ENCODE measurements at places on chromosomes 5 and 9. TPM values are rescaled to one million over a fixed set of nuclear protein-coding genes. Genes with fewer than 3 reads are reported as not detected.

- DNase-seq, result peak; percentile 75
Observed at GRCh38 chr5:36944607-36945225, 68.1 kb downstream of the NIPBL start.

DNA sequence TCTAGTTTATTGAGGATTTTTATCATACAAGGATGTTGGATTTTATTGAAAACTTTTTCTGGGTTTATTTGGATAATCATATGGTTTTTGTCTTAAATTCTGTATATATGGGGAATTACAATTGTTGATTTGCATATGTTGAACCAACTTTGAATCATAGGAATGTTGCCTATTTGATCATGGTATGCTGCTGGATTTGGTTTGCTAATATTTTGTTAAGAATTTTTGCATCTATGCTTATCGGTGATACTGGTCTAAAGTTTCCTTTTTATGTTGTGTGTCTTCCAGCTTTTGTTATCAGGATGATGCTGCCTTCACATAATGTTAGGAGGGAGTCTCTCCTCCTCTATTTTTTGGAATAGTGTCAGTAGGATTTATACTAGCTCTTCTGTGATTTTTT, 745.0 kb downstream of the PRELID2 start:
- DNase-seq, result no peak

DNA sequence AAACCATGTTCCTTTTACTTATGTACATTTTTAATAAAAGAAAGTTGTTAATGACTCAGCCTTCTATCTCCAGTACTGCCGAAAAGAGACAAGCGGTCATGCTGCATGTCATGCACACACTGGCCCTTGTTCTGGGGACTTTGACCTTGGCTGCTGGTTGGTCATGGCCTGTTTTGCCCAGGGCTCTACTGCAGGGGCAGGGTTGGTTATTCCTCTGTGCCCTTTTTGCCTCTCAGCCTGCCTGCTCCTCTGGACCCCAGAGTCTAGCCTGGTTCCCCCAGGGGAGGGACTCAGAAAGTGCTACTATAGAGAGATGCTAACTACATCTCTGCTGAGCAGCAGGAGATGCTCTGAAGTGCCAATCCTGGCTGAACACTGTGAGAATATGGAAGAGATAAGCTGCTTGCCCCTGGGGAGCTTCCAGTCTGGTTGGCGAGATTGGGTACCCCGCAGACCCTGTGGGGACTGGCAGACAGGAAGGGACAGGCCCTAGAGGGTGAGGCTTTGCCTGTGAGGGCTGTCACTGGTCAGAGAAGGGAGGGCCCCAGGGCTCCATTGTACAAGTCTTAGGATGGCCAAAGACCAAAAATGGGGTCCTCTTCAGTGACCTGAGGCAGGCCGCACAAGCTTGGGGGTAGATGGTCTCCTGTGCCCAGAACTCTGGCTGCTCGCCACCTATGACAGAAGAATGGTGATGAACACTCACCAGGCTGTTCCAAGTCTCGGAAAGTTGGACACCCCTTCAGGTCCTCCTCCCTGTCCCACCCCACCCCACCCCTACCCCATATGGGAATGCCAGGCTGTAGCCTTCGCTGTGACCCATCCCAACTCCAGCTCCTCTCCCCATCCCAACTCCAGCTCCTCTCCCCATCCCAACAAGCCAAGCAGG, 14.3 kb downstream of the IRF1 start:
- DNase-seq, result peak; percentile 30

GRCh38 chr5:127290019-127290945, at the start of gene MEGF10:
TSS of gene MEGF10 (plus strand) at chr5:127290796. CDS start at chr5:127331309, 40,513 bp downstream.
- DNase-seq, result no peak

GRCh38 chr5:141558150-141558549, 60.6 kb downstream of the DIAPH1 start:
- DNase-seq, result no peak

DNA sequence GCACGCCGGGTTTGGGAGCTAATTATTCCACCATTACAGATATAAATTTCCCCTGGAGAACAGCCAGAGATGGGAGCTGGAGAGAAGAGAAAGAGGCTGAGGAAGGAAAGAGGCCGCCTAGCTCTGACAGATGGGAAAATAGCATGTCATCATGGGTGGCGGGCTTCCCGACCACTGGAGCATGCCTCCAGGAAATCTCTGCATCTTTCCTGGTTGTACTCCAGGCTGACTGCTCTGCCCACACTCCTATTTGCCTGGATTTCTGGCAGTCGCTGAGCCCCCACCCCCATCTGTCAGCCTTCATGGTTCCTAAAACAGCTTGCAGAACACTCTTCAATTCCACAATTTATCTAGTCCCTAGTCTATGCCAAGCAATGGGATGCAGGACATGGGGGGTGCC, 14.3 kb upstream of the GABRP start:
- DNase-seq, result no peak

- no peak for DNase-seq
Observed at GRCh38 chr5:79513308-79513703, 628 bp downstream of the HOMER1 start.

DNA sequence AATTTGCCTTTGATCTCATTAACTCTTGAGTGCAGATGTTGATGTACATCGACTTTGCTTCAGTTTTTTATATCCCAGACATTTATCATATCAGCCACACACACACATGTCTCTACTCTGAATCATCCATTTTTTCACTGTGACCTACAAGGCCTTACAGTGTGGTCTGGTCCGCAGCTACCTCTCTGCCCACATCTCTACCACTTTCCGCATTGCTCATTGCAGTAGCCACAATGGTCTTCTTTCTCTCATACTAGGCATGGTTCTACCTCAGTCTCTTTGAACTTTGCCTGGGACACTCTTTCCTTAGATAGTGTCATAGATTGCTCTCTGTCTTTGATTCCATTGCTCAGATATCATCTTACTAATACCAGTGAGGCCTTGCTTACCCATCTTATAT, 87.9 kb upstream of the FSD1L start:
- DNase-seq, result no peak

- DNase-seq, result no peak
Observed at GRCh38 chr9:114124666-114125475, 25.8 kb upstream of the KIF12 start.

The NSD1 gene
- total RNA-seq, result 75.2 TPM

The TMEM267 gene
- 8.1 TPM for total RNA-seq

The NCS1 gene
- total RNA-seq, result 3.8 TPM

The HOMER1 gene
- total RNA-seq, result 3.2 TPM

The TEX53 gene
- not detected for total RNA-seq

The C9orf50 gene
- 0.19 TPM for total RNA-seq

The PRUNE2 gene
- not detected for total RNA-seq

The KIF12 gene
- not detected for total RNA-seq

The CDHR2 gene
- total RNA-seq, result 2.2 TPM

The IQGAP2 gene
- total RNA-seq, result 30.9 TPM

The WDR38 gene
- total RNA-seq, result not detected

The ANKRD34B gene
- total RNA-seq, result not detected
